ENCODE measurements at places on chromosomes 4 and X. TPM values are rescaled to one million over a fixed set of nuclear protein-coding genes. Genes with fewer than 3 reads are reported as not detected.
A peak's percentile ranks its signal among the peaks of the same experiment; 100 is the strongest.

The SLIT2 gene
- total RNA-seq = 12.6 TPM

DNA sequence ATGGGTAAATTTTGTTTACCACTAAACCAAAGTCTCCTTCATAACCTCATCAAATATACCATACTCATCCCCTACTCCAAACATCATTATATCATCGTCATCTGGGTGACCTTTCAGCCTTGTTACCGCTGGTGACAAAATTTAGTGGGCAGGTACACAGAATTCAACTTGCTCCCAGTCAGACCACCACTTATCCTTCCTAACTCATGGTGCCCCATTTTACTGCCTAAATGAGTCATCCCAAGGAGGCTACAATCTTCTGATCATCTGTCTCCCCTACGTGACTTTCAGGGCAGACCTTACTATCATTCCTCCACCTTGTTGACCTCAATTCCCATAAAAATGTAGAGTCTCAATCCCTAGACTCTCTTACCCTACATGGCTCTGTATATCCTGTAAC, 49.6 kb downstream of the DCHS2 start:
- no peak overlapping the region for H3K4me3 ChIP-seq
- no peak overlapping the region for H3K27ac ChIP-seq
- H3K4me1 ChIP-seq = no peaks in the 10 kb centered on the region
- no peaks in the 10 kb centered on the region for H3K27me3 ChIP-seq

- no peaks in the 10 kb centered on the region for H3K27me3 ChIP-seq
- H3K4me3 ChIP-seq = no peak overlapping the region
- H3K36me3 ChIP-seq = no peaks in the 10 kb centered on the region
- DNase-seq = no peak
- no peak overlapping the region for H3K27ac ChIP-seq
- no peaks in the 10 kb centered on the region for H3K4me1 ChIP-seq
Measured at GRCh38 chr4:36716874-36717273, 435.5 kb downstream of the DTHD1 start.

GRCh38 chrX:109967156-109967555, 35.8 kb upstream of the TMEM164 start:
- no peak overlapping the region for H3K27ac ChIP-seq
- no peaks in the 10 kb centered on the region for H3K27me3 ChIP-seq
- DNase-seq = peak; percentile 9
- H3K4me3 ChIP-seq = no peak overlapping the region
- H3K36me3 ChIP-seq = no peaks in the 10 kb centered on the region
- H3K4me1 ChIP-seq = no peaks in the 10 kb centered on the region
